Stromal cell of bone marrow (primary cell): ENCODE measurements at places on chromosomes 7 and 10.

- peak; percentile 29 for DNase-seq
Measured at GRCh38 chr7:130279286-130279685, 12.6 kb downstream of the CPA2 start.

GRCh38 chr7:146206270-146206669 is 89.7 kb downstream of the CNTNAP2 start:
- DNase-seq = no peak

GRCh38 chr10:78292982-78293865 is 259.6 kb downstream of the RPS24 start:
- DNase-seq = no peak

DNA sequence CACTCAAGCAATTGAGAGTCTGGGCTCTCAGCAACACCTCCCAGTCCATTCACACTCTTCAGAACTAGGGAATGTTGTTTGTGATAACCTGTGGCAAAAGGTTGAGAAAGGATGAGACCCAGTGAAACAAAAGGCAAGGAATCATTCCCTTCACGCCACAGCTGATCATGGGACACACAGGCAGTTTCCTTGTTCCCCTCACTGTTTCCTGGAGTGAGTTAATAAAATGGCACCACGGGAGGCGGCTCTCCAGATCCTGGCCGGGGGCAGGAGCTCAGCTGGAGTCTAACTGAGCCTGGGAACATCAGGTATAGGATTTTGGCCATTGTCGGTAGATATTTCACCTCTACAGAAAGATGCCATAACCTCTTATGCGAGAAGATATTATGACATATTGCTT is 107.3 kb upstream of the FAM171A1 start:
- no peak for DNase-seq
